CD4-positive, alpha-beta T cell treated with Interleukin-10 for 1 hour (primary cell): ENCODE measurements at places on chromosomes 2 and 18.

DNA sequence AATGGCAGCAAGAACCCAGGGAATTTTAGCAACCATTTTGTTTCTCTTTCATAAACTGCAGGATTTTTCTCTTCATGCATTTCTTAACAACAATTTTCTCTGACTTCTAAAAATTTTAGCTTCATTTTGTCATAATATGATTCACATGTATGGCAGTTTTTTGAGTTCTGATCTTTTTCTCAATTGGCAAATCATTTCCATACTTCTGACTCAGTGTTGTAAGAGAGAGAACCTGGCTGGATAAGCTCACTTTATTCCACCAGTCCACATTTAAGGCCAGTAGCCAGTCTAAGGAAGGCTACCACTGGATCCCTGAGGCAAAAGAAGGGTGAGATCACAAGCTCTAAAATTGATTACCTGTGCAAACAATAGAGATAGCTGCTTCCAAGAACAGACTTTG lies 42.8 kb upstream of the COL3A1 start:
- no peak for DNase-seq

GRCh38 chr2:238171575-238172187 lies 12.9 kb downstream of the ERFE start:
- DNase-seq, result no peak

DNA sequence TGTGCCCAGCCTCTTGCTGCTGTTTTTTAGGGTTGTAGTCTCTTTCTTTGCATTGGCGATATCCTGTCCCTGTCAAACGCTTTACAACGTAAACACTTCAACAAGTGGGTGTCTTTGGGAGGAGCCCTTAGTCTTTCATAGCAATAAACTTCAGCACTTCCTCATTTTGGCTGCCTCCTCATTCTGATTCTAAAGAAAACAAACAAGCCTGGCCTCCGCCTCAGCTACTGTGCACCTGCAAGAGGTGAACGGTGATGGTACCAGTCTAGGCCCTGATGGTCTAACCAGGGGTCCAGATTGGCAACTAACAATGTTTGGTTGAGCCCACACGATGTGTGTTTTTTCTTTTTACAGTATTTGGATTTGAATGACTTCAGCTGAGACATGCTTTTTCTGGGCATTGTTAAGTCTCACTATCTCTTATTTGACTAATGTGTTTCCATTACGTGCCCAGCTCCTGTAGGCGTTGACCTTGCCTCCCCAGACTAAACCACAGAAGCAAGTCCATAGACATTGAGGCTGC lies 53.2 kb upstream of the CUL3 start:
- DNase-seq, result peak; percentile 13

DNA sequence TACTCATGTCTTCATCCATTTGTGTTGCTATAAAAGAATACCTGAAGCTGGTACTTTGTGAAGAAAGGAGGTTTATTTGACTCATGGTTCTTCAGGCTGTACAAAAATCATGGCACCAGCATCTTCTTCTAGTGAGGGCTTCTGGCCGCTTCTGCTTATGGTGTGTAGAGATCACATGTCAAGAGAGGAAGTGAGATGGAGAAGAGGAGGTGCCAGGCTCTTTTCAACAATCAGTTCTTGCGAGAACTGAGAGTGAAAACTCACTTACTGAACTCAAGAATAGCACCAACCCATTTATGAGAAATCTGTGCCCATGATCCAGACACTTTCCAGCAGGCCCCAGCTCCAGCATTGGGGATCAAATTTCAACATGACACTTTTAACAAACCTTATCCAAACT lies 30.0 kb upstream of the BARD1 start:
- DNase-seq, result no peak

GRCh38 chr2:33022989-33023727 lies 76.4 kb downstream of the LTBP1 start:
- no peak for DNase-seq

GRCh38 chr2:235383272-235383843 lies 110.5 kb upstream of the AGAP1 start:
- no peak for DNase-seq

GRCh38 chr2:37871456-37872191 lies 53.5 kb upstream of the RMDN2 start:
- no peak for DNase-seq

- no peak for DNase-seq
These were observed 209.5 kb upstream of the SMAD7 start for GRCh38 chr18:49160079-49160930.

- DNase-seq, result no peak
These were observed 37.4 kb downstream of the ZNF236 start for GRCh38 chr18:76859474-76860339.

DNA sequence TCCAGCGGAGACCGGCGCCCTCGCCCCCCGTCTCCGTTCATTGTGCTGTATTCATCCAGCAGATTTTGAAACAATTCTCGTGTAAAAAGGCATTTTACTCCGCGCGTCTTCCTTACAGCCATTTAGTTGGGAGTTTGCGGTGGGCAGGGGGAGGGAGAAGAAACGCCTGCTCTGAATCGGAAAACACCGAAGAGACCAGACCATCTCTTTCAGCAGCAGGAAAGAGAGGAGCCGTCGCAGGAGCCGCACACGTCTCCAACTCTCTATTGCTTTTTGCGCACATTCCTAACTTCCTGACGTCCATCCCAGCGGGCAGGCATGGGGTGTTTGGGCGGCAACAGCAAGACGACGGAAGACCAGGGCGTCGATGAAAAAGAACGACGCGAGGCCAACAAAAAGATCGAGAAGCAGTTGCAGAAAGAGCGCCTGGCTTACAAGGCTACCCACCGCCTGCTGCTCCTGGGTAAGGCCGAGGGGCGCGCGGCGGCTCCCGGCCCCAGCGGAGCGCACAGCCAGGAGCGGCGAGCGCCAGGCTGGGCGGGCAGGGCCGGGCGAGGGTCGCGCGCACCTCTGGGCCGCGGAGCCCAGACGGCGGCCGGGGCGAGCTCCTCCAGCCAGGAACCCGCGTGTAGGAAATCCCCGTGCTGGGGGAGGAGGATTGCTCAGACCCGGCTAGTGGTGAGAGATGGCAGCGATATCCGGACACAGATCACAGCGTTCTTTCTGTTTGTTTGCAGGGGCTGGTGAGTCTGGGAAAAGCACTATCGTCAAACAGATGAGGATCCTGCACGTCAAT lies 63.2 kb downstream of the GNAL start:
- DNase-seq, result no peak
